ENCODE measurements at places on chromosomes 11 and 22. TPM values are rescaled to one million over a fixed set of nuclear protein-coding genes. Genes with fewer than 3 reads are reported as not detected.

Gene RAG2
- not detected for total RNA-seq

Gene SCGB2A2
- not detected for total RNA-seq

Gene SLC22A6
- total RNA-seq, result not detected

Gene DDI1
- total RNA-seq, result not detected

Gene SOX6
- total RNA-seq, result not detected

- peak; percentile 93 for DNase-seq
Measured at GRCh38 chr22:39388261-39389011, 11.1 kb upstream of the TAB1 start.

GRCh38 chr22:17479135-17479534 lies 84.2 kb upstream of the SLC25A18 start:
- no peak for DNase-seq

- DNase-seq, result no peak
Measured at GRCh38 chr11:72358466-72359405, 75.6 kb downstream of the CLPB start.

DNA sequence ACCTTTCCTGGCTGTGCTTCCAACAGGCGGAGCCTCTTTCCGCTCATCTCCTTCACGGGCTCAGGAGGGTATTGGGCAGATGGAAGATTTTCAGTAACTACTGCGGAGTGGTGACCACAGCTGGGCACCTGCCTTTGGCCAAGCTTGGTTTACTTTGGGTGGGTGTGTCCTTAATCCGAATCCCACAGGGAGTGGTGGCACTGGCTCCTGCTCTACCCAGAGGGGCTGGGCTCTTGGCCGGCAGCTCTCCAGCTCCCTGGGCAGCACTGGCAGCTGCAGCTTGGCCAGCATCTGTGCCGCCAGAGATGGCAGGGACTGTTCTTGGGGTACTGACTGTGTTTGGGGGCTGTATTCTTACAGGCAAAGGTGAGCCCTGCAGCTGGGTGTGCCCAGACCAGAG lies 29.8 kb downstream of the BID start:
- DNase-seq, result no peak

DNA sequence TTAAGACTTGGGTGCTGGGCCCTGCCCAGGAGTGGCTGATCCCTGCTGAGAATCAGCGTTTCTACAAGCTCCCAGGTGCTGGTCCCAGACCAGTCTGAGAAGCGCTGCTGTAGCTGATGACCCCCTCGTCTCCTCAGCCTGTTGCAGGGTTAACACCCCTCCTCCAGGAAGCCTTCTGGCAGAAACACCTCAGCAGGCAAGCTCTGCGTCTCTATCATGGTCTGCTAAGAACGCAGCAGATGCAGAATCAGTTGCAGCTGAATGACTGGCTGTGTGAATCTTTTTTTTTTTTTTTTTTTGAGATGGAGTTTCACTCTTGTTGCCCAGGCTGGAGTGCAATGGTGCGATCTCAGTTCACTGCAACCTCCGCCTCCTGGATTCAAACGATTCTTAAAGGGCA lies 132.5 kb downstream of the CACNA1I start:
- DNase-seq, result no peak

DNA sequence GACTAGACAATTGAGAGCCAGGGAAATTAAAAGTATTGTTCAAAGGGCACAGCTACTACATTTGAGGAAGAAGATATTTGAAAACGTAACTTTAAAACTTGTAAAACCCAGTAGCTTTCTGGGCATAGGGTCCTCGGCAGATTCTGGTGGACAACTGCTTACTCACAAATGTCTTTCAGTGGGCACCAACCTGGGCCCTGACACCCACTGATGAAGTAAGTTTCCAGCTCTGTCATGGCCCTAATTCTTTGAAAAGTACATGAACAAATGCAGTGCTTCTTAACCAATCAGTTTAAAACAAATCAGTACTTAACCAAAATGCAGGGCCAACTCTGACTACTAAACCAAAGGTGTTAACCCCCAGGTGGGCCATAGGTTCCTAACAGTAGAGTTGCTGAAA lies 1170.1 kb downstream of the LRRC4C start:
- no peak for DNase-seq

- DNase-seq, result no peak
Measured at GRCh38 chr11:69475141-69475865, 6.2 kb upstream of the LINC01488 start.

GRCh38 chr11:73347067-73347466 lies 29.1 kb upstream of the RELT start:
- no peak for DNase-seq
